Left lobe of liver (tissue), 2 donors: ENCODE measurements at places on chromosomes 5 and 9. TPM values are rescaled to one million over a fixed set of nuclear protein-coding genes. Genes with fewer than 3 reads are reported as not detected.

DNA sequence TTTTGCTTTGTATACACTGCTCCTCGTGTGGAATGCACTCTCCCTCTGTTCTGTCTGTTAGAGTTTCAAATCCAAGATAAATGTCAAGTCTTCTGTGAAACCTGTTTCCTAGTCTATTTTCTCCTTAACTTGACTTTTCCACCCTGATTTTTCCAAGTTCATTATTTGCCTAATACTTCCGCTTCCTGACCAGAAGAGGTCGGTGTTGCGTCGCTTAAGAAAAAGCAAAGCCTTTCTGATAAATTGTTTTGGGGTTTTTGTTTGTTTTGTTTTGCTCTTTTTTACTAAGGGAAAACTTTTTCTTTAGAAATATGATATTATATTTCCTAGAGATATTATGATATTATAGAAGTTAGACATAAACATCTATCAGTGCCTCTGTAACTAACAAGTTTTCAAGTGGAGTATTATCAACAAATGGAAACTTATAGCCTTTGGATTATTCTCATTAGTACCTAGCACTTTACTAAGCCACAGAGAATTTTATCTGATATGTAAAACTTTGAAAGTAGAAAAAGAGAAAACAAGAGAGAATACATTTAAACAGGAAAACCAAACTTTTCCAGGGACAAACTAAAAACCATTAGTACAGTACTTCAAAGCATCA lies 55.8 kb downstream of the PHAX start:
- DNase-seq, result no peak

NR6A1 gene
- total RNA-seq, result 2.4 TPM

DNA sequence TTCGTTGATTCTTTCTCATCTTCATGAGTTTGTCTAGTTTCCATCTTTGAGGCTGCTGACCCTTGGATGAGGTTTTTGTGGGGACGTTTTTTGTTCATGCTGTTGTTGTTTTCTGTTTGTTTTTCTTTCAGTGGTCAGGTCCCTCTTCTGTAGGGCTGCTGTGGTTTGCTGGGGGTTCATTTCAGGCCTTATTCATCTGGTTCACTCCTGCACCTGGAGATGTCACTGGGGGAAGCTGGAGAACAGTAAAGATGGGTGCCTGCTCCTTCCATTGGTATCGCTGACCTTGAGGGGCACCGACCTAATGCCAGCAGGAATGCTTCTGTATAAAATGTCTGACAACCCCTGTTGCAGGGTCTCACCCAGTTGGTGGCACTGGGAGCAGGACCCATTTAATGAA lies 8.5 kb downstream of the OR1N2 start:
- no peak for DNase-seq

ADAMTSL2 gene
- total RNA-seq, result 18.0 TPM

SHOC1 gene
- total RNA-seq, result not detected

- no peak for DNase-seq
Measured at GRCh38 chr5:68024426-68024825, 191.1 kb upstream of the PIK3R1 start.

SH3GL2 gene
- not detected for total RNA-seq
